ENCODE measurements at places on chromosomes 4 and X. TPM values are rescaled to one million over a fixed set of nuclear protein-coding genes. Genes with fewer than 3 reads are reported as not detected.

Gene ARAP2
- 0.40 TPM for total RNA-seq

Gene GALNTL6
- total RNA-seq, result not detected

Gene STS
- 4.1 TPM for total RNA-seq

Gene RHOXF2B
- not detected for total RNA-seq

Gene SHROOM3
- total RNA-seq, result under 0.01 TPM

Gene TEX13D
- not detected for total RNA-seq

Gene XPNPEP2
- total RNA-seq, result not detected

Gene PCDH10
- 0.22 TPM for total RNA-seq

Gene N4BP2
- 5.6 TPM for total RNA-seq

Gene GPRIN3
- 0.65 TPM for total RNA-seq

Gene MID2
- 38.6 TPM for total RNA-seq

Gene PABPC5
- 1.6 TPM for total RNA-seq
